GM10248 (cell line): ENCODE measurements at places on chromosomes 4 and X.

- DNase-seq = no peak
These were observed at the start of gene GPC4 for GRCh38 chrX:133415276-133416105. Gene GPC4 (minus strand): TSS chrX:133415489. CDS start chrX:133414965, 524 bp downstream.

GRCh38 chr4:15691346-15692135, 9.9 kb downstream of the FAM200B start:
- DNase-seq = no peak

DNA sequence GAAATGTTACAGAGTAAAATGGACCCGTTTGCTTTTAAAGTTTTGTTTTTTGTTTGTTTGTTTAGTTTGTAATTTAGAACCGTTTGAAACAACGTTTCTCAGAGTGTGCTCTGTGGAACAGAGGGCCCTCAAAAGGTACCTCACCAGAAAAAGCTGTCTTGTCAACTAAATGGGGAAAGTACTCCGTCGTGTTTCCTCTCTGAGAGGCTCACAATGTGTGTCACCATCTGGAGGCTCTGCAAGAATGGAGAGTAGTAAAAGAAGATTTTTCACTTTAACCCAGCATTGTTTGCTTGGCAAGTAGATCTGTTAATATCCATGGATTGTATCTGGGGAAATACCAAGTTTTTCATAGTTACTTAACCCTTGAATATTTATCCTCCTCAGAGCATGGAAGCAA, 1.5 kb upstream of the ENPEP start:
- no peak for DNase-seq

DNA sequence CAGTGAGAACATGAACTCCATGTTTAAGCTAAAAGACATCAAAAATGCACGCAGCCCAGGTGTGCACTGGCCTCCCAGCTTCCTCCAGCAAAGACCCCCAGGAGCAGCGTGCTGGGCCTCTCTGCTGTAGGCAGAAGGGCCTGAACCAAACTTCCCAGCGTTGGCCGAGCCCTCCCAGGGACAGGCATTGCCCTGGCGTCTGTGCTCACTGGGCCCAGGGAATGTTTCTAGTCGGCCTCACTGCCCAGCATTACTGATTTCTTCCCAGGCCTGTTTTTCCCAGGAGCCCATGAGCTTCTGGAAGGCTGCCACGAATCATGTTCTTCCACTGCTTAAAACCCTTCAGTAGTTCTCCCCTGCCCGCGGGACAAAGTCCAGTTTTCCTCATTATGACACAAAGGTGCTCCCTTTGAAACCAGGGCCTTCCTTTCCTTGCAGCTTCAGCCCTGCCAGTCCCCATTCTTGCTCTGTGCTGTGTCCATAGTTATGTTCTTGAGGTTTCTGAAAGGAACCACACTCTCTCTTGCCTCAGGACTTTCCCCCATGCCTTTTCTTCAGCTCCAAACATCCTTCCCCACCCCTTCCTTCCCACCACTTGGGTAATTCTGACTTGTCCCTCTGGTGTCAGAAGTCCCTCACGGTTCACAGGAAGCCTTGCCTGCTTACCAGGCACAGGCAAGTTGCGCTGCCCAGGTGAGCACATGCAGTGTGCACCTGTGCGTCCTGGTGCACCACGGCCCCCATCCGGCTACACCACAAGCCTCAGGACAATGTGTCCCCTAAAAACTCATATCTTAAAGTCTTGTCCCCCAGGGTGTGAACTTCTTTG, 93.4 kb upstream of the ENPP6 start:
- DNase-seq = no peak

DNA sequence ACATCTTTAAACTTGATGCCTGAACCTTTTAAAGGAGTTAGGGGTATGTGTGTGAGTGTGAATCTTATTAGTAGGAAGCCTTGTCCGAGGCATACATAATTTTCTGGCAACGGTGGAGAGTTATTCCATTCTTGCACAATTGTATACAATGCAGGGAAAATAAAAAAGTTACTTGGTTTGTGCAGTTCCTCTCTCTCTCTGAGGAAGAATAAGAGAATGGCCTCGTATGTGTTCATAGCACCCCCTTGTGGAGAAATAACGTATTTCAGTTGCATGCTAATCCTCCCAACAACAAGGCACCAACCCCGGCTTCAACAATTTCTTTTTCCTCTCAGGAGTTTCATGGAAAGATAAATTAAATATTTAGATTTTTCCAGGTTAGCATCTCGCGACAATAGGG, 33.7 kb upstream of the FGF13 start:
- peak; percentile 13 for DNase-seq

- DNase-seq = no peak
These were observed 49.8 kb upstream of the SEC24B start for GRCh38 chr4:109383823-109384222.

GRCh38 chr4:87589531-87589930, 18.8 kb upstream of the DSPP start:
- no peak for DNase-seq

GRCh38 chr4:19739101-19739651, 512.5 kb upstream of the SLIT2 start:
- DNase-seq = no peak

- DNase-seq = no peak
These were observed 558.2 kb upstream of the NDST4 start for GRCh38 chr4:115671581-115671980.

DNA sequence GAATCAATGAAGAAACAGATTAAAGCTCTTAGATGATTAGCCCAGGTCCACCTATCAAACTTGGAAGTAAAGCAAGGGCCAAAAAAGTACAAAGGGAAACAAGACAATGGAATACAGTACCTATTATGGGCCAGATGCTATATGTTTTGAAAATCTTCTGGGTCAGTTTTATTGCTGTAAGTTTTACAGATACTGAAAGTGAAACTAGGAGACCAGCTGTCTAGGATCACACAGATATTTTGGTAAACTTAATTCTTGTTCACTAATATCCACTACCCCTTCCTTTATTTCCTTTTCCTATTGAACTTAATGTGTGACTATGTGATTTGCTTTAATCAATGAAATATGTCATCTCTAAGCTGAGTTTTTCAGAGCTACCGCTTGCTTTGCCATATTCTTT, 505.4 kb upstream of the PITX2 start:
- no peak for DNase-seq

- DNase-seq = no peak
These were observed 2.2 kb upstream of the PCDH18 start for GRCh38 chr4:137534516-137534915.

- DNase-seq = no peak
These were observed at the start of gene HAND2 for GRCh38 chr4:173529477-173530325. Gene HAND2 (minus strand): TSS chr4:173530229. CDS start chr4:173529289, 940 bp downstream.

DNA sequence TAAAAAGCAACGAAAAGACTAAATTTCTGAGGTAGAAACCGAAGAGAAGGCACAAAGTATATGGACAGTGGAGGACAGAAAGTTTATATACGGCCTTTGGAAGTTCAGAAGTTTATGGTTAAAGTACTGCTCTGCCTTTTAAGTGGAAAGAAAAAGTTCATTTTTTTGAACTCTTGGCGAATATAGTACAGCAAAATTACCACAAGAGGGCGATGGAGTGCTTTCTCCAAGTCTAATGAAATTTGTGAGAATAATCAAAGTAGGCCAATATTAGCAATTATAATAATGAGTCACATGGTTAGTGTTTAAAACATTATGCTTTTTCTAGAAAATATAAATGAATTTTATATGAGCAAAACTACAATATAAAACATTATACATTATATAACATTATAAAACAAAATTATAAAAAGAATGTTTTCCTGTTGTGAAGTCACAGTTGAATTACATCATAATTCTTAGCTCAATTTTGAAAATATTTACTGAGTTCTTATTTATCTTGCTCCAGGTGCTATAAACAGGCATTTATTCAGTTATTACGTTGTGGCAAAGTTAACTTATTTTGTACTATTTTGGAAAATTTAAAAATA, 136.2 kb upstream of the BMPR1B start:
- peak; percentile 55 for DNase-seq

DNA sequence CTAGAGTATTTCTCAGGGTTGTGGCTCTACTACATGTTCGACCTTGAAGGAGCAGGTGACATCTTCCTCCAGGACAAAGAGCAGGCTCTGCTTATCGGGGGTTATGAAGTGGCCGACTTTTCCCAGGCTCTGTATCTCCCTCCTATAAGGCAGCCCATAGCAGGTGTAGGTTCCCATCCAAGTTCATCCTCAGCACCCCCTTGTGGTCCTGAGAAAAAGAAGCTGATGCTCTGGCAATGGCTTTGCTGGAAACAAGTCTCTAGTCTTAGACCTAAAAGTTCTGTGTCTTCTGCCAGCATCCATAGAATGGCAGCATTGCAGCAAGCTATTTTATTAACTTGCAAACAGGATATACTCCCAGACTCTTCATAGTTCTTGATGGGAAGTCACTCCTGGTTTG, 836.6 kb upstream of the PRKX start:
- no peak for DNase-seq

GRCh38 chr4:42671431-42672194, 14.7 kb upstream of the ATP8A1 start:
- no peak for DNase-seq

- no peak for DNase-seq
These were observed 1.9 kb upstream of the RGS12 start for GRCh38 chr4:3290889-3291321.

GRCh38 chrX:49726966-49727365, 31.2 kb upstream of the PAGE1 start:
- no peak for DNase-seq

- DNase-seq = no peak
These were observed 33.4 kb upstream of the SFRP2 start for GRCh38 chr4:153822316-153822715.

GRCh38 chrX:150848914-150849365, 49.5 kb downstream of the CD99L2 start:
- no peak for DNase-seq

GRCh38 chr4:53617101-53617680, 25.9 kb upstream of the LNX1 start:
- no peak for DNase-seq

- no peak for DNase-seq
These were observed 82.9 kb upstream of the MID1IP1 start for GRCh38 chrX:38718311-38718710.

DNA sequence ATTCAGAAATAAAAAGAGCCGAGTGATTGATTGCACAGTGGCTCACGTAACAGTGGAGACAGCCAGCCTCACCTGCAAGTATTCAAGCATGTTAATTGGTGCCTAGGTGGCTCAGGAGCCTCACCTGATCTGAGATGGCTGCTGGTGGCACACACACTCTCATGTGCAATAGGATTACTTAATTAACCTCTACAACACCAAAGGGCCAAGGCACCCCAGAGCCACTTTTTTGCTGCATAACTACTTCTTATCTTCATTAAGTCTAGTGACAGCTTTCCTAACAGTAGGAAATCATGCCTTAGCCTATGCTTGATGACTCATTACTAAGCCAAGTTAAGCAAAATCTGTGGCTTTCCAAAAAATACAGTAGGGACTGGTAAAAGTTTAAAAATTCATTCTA, 117.3 kb upstream of the NOCT start:
- DNase-seq = no peak

DNA sequence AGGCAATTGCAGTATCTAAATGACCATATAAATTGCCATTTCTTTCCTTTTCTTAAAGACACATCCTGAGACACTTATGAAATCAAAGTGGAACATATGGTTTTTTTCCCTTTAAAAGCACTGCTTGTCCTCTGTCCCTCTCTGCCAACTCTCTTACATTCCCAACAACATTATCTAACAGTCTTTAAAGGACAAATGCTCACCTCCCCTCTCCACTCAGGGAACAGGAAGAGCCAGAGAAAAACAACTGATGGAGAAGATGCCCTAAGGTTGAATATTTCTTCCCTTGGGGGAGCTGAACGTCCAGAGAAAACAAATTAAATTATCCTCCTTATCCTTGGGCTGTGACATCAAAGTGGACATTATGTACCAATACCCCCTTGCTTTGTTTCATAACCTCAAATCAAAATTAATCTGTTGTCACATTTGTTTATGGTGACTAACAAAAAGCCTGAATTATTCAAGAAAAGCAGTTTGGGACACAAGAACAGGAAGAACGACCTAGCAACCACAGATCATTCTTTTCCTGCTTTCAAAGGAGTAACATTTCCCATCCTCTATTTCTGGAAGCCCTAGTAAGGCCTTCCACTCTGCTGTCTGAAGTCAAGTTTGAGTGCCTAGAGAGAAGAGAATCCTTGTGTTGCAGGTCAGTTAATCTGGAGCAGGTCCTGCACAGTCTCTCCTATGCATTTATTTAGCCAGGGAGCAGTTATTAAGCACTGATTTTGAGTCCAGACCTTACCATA, 52.6 kb upstream of the PAGE1 start:
- no peak for DNase-seq

GRCh38 chr4:142696334-142697122, 149.6 kb downstream of the INPP4B start:
- no peak for DNase-seq

DNA sequence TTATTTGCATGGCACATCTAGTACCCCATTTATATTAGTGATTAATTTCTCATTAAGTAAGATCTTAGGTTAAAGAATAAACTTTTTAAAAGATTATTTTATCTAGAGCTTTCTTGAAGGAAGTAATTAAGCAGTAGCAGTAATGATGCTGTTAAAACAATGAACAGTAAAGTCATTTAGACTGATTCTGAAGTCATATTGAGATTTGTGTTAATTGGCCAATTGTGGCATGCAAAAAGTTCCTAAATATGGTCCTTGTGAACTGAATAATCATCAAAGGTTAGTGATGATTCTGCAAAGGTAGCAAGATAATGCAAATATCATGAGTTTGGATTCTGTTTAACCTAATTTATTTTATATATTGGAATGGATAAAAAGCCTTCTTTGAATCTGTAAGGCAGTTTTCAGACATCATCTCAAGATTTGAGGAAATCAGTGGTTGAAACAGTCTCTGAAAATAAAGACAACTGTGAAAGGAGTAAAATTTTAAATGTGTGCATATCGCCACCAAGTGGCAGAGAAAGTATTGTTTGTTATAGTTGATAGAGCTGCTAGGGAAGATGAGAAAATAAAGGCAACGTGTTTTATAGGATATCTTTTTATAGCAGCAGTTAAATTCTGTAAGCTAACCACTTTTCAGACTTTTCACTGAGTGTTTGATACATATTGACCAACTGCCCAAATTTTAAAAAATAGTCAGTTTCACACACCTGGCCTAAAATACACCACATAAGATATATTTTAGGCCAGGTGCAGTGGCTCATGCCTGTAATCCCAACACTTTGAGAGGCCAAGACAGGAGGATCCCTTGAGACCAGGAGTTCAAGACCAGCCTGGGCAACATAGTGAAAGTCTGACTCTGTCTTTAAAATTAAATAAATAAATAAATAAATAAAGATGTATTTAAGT, 79.6 kb downstream of the CCKAR start:
- DNase-seq = peak; percentile 55

DNA sequence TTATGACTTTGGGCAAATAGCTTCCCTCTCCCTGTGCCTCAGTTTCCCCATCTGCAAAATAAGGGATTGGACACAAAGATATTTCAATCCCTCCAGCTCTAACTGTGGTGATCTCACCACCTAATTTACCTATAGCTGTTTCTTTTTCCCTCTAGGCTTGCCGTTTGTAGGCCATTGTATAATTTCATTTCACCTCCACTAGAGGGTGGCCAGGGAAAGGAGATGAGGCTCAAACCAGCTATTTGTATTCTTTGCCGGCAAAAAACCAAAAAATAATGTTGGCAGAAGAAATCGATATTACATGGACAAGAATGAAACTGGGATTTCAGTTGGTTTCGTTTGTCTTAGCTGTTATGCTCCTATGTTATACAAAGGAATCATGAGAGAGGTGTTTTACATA, 36.1 kb upstream of the DOCK11 start:
- DNase-seq = peak; percentile 29
